Activated CD8-positive, alpha-beta memory T cell treated with anti-CD3 and anti-CD28 coated beads, Interleukin-2, amount 10 ng/mL, durations not matched to agents 7 days and 5 days (primary cell): ENCODE measurements at places on chromosomes 5 and 9.

- no peak for DNase-seq
Measured at GRCh38 chr9:91188719-91189590, 172.8 kb downstream of the AUH start.

- no peak for DNase-seq
Measured at GRCh38 chr5:88824892-88825583, 57.9 kb downstream of the MEF2C start.

DNA sequence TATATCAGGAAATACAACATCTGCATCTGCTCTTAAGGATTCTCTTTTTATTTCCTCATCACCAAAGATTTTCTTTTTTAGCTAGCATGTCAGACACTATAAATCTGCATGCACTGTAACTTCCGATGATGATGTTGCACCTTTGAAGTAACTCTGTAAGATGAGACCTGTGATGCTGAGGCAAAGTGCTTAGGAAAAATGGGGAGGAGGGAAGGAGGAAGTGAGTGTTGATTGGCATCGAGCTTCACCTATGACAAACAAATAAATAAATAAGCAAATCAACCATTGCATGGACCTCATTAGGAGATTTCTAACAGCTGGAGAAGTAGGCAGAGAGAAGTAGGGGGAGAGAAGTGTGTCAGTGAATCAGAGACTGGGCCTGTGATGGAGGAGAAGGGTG, 52.6 kb downstream of the ENC1 start:
- no peak for DNase-seq

DNA sequence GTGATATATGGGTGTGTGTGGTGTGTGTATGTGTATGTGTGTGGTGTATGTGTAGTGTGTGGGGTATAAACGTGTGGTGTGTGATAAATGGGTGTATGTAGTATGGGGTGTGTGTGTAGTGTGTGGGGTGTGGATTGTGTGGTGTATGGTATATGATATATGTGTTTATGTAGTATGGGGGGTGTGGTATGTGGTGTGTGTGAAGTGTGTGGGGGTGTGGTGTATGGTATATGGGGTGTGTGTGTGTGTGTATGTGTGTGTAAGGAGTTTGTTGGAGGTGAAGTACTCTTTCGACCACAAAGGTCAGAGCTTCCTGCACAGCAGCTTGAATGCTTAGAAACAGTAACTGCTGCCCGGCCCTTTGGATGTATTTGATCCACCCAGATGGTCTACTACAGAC, 145.2 kb upstream of the IQGAP2 start:
- DNase-seq, result peak; percentile 51

DNA sequence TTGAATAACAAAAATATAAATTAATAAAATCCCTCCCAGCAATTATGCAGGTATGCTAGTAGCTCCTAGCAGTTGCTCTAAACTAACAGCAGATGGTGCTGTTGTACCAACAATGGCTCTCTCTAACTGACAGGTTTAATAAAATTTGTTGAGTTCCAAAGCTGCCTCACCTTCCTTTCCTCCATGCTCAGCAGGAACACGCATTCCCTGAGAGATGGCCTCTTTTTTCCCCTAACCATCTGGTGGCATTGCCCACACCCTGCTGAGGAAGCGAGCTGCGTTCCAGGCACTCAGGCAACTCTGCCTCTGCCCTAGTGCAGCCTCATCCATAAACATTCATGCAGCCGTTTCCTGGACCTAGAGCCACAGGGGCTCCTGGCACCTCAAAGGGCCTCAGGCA, 106.2 kb downstream of the KLHL3 start:
- no peak for DNase-seq
